Stomach (tissue), 19 donors: ENCODE measurements at places on chromosomes 3 and 15. TPM values are rescaled to one million over a fixed set of nuclear protein-coding genes. Genes with fewer than 3 reads are reported as not detected.

DNA sequence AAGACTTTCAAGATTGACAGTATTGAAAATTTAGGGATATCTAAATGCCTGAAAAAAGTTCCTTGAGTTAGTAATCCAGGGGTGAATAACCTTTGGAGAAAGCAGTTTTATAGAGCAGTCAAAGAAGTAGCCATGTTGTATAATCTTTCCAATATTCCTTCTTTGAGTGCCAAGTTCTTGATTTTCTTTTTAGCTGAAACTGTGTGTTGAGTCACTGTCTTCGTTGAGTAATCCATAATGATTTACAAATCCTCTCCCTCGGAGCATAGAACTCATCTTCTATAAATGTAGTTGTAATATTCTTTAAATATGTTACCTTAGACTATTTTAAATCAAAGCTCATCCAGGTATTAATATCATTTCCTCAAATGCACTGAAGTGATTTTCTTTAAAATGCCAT lies 135.2 kb downstream of the BBX start:
- no peak for DNase-seq

- no peak for DNase-seq
These were observed 526.8 kb upstream of the CCDC54 start for GRCh38 chr3:106850437-106850836.

DNA sequence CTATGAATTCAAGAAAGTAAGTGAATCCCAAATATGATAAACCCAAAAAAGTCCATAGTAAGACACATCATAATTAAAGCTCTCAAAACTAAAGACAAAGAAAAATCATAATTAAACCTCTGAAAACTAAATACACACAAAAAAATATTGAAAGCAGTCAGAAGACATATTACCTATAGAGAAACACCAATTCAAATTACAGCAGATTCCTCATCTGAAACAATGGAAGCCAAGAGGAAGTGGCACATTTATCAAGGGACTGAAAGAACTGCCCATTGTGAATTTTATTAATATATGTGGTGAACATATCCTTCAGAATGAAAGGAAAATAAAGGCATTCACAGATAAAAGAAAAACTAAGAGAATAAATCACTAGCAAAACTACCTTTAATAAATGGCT lies 128.2 kb downstream of the SCAPER start:
- DNase-seq = no peak

GRCh38 chr15:62209322-62209721 lies 44.2 kb upstream of the C2CD4B start:
- DNase-seq = peak; percentile 55

DNA sequence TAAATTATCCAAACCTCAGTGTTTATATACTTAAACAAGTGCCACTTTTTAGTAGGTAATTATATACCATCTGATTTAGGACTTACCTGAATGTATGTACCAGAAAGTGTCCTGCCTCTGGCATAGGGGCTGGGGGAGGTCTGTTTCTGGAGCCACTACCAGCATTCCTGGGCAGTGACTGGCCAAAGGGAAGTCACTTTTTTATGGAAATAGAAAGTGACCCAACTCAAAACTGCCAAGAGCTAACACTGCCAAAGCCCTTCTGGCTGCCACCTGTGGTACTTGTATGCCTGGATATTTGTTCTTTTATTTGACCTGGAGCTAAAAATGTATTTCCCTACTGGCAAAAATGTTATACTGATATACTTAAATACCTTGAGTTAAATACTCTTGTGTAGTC lies 42.7 kb downstream of the ESYT3 start:
- no peak for DNase-seq

ITPKA gene
- 29.9 TPM for total RNA-seq

CORO2B gene
- total RNA-seq = 2.8 TPM

PLSCR5 gene
- total RNA-seq = not detected

IL5RA gene
- total RNA-seq = not detected

GOLGA8A gene
- total RNA-seq = 72.3 TPM
